ENCODE measurements at places on chromosomes 5 and 9.
A peak's percentile ranks its signal among the peaks of the same experiment; 100 is the strongest.

DNA sequence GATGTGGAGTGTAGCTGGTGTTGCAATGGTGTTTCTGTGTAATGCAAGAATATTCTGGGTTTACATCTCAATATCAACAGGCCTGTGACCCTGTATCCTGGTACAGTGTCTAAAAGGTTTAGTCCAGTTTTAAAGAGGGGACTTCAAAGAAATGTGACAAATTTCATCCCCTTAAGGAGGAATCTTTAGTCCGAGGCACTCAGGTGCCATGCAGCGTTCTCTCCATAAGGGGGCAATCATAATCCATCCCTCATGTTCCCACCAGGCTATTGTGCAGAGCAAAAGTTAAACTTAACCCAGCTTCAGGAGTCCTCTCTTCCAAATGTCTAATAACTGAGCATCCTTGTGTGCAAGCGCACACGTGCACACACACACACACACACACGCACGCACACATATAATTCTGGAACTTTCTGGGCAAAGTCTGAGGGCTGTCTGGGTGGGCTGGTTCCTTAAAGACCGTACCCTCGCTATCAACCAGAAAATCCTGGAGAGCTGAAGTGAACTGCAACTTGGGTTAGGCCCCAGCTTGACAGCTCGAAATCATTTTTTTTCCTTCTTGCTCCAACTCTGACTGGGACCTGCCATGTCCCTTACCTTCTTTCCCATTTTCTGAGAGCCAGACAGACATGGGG lies 46.0 kb downstream of the CRB2 start:
- peak; percentile 80 for DNase-seq

- DNase-seq = no peak
Observed at GRCh38 chr9:35254237-35254636, 92.4 kb downstream of the UNC13B start.

DNA sequence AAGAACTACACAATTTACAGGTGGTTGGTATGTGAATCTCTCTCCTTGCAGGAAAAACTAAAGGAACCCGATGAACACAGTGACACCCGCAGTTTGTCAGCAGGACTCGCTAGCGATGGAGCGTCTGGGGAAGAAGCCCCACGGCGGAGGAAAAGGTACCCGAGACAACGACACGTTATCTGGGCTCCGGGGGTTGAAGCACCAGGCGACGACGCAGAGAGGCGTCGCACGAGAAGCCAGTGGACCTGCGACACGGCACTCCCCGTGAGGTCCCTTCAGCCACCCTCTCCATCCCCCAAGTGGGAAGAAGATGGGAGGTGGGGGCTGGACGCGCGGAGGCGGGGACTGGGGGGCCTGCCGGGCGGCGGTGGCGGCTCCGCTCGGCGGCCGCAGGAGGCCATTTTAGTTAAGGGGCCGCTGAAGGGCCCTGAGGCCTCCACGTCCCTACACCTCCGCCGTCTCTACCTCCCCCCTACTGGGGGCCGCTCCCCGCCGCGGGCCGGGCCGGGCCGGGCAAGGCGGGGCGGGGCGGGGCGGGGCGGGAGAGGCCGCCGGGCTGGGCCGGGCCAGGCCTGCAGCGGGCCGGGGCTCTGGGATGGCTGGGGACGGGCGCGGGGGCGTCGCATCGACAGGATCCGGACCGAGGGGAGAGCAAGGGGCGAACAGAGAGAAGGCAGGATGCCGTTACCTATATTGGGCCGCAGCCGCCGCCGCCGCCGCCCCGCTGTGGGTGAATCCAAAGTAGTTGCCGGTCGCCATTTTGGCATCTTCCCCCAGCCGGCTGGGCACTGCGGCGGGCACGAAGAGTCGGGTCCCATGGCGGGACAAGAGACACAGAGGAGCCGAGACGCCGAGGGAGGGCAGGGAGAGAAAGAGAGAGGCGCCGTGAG lies 754 bp downstream of the ZFR start:
- peak; percentile 75 for DNase-seq

DNA sequence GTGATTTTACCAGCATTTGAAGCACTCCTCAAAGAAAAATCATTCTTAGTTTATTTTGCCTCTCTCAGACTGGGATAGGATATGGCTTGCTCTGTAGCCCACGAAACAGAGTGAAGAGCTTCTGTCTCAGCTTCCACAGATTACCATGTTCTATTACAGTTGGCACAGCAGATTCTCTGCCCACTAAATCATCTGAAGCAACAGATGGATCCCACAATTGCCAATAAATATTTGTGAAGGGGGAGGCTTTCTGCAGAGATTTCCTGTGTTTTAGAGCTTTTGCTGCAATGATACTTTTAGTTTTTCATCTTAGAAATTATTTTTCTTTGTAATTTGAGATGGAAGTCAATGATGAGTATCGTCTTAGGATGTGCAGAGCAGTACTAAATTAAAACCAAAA lies 12.3 kb upstream of the MAP3K1 start:
- no peak for DNase-seq

DNA sequence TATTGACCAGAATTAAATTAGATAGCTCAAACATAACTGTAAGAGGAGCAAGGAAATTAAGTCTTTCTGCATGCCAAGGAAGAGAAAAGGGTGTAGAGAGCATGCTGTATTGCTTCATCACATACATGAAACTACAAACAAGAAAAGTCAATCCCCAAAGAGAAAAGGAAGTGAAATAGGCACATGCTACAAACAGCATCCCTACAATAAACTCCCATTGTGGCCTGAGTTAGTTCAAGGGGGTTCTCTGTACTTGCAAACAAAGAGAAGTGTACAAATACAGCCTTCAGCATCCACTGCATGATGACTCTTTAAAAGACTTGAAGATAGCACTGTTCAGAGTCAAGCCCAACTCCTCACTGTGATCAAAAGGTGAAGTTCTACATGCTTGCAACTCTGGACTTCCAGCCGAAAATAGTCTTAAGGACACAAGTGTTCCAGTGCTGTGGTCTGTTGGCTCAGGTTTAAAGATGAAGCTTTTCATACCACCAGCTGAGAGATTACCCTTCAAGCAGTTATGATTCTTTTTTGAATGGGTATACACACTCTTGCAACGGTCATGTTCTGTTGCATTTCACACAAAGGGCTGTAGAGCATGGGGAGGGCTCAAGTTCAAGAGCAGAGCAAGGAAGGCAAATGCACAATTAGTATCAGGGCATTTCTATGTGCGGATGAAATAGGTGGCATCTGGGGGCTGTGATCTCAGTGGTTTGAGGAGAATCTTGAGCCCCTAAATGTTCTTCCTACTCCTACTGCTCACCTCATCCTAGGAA lies 534.5 kb downstream of the EBF1 start:
- DNase-seq = no peak

DNA sequence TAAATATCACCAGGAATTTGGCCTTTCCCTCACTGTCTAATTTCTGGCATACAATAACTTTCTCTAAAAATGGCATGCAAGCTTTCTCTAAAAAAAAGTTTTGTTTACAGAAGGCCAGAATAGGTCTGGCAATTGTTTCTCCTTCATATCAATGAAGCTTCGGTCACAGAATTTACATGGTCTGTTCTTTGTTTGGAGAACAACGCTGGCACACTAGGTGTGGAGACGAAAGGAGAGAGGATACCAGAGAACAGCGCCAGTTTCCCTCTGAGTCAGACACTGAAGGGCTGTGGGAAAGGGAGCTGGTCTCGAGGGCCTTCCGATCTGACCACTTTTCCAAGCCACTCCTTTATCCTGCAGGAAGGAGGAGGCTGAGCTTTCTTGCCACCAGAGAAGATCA lies 60.1 kb upstream of the ITGA1 start:
- no peak for DNase-seq
